ENCODE measurements at places on chromosomes 1 and 21.

- DNase-seq: peak; percentile 87
Observed at GRCh38 chr1:227396539-227397353, 78.5 kb upstream of the CDC42BPA start.

DNA sequence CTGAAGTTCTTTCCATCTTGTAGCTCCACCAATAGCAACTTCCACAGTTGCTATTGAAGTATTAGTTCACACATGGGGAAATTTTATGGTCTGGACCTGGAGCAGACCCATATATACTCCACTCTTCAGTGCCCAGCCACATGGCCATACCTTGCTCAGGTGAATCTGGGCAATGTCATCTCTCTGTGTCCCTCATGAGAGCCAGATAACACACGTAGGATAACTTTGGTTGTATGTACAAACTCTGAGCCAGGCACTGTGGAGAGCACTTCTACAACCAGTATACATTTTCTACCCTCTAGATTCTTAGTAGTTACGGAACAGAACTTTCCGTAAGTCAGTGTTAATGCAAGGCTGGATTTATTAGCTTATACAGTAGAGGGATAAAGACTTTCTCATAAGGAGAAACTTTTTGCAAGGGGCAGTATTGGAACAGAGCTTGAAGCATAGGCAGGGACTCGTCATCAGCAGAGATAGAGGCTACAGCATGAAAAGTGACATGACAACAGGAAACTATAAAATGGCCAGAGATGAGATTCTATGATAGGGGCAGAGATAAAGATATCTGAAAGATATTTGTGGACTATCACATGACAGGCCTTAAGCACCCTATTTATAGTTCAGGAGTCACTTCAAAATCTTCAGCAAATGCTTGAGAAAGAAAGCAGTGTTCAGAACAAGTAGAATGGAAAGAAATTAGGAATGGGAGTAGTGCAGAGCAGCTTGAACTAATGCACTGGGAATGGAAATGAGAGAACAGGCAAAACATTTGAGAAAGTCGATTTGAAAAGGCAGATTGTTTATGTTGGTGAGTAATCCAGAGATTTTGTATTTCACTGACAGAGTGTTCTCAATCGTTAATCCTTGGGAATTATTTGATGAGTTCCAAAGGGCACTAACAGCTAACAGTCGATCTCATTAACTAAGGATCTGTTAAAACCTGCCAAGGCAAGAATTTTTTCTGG is 481.8 kb downstream of the USP25 start:
- no peak for DNase-seq

GRCh38 chr1:29239142-29239541 is 2.8 kb downstream of the PTPRU start:
- DNase-seq: no peak

DNA sequence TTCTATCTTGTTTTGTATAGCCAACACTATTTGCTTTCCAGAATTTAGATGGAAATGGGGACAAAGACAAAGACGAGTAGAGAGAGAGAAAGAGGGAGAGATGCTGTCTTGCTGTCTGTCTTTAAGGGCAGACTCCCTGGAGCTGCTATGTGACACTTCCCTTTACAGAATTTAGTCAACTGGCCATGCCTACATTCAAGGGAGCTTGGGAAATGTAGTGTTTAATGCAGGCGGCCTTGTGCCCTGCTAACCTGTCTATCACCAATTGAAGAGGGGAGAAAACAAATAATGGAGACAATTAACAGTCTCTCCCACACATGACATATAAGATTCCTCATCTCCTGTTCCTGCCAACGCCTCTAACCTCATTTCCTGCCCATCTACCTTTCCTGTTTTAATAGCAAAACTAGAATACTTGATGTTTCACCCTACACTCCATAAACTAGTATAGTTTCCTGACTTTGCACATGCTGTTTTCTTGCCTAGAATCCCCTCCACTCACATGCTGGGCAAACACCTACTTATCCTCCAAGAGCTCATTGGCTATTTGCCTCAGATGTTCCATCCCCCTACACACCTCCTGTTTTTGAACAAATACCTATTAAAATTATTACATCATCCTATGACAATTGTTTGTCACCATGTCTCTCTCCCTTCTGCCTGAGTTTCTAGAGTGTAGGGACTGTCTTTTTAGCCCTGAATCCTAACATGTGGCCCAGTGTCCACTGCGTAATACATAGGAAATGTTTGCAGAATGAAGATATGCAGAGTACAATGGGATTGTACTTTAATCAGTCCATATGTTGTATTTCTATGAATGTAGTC is 117.2 kb downstream of the SLC25A24 start:
- DNase-seq: no peak

- DNase-seq: no peak
Observed at GRCh38 chr1:211378844-211379243, 52.2 kb downstream of the TRAF5 start.

- peak; percentile 13 for DNase-seq
Observed at GRCh38 chr1:88985692-88986091, 6.7 kb downstream of the KYAT3 start.

- peak; percentile 98 for DNase-seq
Observed at GRCh38 chr1:38138498-38139233, 92.1 kb upstream of the POU3F1 start.

DNA sequence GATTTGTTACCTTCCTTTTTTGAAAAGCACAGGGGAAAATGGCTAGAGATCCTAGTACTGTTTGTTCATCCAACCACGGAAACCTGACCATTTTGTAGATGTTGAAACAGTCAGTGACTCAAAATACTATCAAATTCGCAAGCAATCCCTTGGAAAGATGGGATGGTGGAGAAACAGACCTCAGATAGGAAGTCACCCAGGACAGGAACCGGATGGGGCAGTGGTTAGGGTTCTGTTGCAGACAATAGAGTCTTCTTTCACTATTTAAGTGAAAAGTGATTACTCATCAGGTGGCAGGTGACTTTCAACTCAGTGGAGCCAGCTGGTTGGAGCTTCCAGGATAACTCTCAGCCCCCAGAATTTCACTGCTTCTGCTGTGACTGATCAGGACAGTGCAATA is 17.0 kb downstream of the LHX4 start:
- DNase-seq: no peak

DNA sequence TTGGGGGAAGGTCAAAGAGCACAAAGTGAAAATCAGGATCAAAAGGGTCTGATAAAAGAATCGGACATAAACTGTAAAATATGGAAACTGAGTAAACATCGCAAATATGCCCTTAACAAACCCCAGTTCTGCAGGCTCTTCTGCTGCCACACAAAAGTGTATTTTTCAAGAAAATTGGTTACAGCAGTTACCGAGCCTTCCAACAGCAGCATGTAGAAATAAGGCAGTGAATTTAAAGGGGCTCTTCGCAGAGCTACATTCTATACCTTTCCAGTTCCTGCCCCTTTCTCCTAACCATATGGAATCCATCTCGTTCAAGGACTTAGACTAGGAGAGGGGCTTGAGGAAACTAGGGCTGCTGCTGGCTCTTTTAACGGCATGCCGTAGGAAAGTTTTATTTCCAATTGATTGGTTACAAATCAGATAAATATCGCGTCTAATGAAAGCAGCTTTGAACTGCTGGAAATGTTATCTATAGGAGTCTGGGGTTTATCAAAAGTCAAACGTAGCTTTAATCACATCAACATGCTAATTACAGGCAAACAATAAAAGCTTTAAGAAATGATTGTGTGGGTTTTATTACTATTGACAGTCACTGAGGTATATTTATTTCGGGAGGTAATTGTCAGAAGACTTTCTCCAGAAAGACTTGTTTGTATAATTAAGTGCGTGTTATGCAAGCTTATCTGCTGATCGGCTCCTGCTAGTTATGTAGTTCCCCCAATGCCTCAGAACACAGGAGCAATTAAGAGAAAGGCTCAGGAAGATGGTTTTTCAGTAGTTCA is 59.1 kb downstream of the GORAB start:
- DNase-seq: no peak

DNA sequence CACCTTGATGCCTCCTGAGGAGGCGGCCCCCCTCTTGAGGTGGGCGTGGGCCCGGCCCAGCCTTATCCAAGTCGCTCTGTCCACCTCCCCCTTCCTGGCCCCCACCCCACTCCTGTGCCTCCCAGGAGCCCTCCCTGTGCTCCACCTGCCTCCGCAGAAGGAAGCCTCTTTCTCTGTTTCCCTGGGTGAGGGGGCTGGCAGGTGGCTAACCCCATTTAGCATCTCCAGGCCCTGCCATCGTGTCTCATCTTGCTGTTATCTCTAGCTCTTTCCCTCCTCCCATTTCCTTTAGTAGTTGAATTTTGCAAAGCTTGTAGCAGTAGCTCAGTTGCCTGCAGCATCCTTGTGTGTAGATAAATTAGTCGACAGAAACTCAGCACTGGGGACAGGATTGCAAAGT is 7.2 kb downstream of the RNF187 start:
- DNase-seq: no peak

- no peak for DNase-seq
Observed at GRCh38 chr1:112325504-112325903, 70.5 kb upstream of the CTTNBP2NL start.

GRCh38 chr1:222233444-222234158 is 314.3 kb downstream of the HHIPL2 start:
- peak; percentile 32 for DNase-seq

DNA sequence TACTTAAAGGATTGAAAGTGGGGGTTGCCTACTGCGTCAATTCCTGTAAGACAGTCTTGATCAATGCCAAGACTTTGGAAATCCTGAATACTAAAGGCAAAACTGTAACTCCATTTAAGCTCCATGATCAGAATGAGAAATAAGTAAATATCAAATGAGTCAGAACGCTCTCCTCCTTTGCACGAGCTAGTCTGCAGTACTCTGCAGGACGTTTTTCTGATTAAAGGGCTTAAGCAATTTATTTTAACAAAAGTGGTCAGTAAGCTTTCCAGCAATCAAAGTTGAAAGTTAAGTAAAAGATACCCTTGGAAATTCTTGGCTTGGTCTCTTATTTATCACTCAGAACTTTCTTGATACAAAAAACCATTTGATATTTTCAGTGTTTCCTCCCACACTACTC is 35.7 kb upstream of the ARHGAP29 start:
- DNase-seq: no peak

GRCh38 chr1:203448521-203449061 is 27.0 kb upstream of the PRELP start:
- no peak for DNase-seq

- DNase-seq: no peak
Observed at GRCh38 chr1:56758794-56759193, 60.4 kb downstream of the FYB2 start.

- peak; percentile 62 for DNase-seq
Observed at GRCh38 chr1:154629061-154629674, 21.2 kb upstream of the ADAR start.

DNA sequence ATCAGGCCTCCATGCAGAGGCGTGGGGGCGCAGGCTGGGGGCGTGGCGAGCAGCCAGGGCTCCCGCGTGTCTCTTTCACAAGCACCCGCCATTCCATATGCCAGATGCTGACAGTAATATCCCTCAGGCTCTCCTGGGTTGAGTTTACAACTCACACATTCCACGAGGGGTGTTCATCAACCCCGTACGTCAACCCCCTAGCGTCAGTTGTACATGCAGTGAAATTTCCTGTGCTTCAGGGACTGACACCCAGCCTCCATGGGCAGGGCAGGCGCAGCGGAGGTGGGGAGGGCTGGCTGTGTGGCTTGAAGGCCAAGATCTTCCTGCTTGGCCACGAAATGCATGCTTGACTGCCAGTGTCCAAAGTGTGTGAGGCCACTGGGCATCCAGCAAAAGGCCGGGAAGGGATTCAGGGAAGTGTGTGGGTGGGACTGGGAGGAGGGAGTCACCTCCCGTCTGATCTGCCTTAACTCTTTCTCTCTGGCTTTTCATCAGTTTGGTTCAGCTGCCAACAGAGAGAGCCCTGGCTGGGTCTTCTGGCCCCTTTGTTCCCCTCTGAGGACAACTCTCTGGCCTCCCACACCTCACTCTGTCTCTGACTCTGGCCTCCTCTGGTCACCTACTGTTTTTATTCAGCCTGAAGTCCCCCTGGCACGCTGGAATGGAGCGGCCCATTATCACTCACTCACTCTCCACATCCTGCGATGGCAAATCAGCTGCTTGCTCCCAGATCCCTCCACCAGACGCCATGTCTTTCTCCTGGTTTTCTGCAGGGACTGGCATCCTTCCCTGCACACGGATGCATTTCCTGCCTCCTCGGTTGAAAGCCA is 33.8 kb downstream of the CLIC6 start:
- peak; percentile 95 for DNase-seq

- no peak for DNase-seq
Observed at GRCh38 chr1:221448585-221449175, 293.2 kb downstream of the DUSP10 start.

GRCh38 chr21:36915696-36916245 is 50.7 kb downstream of the HLCS start:
- no peak for DNase-seq

- no peak for DNase-seq
Observed at GRCh38 chr1:18932879-18933278, 23.6 kb downstream of the IFFO2 start.

DNA sequence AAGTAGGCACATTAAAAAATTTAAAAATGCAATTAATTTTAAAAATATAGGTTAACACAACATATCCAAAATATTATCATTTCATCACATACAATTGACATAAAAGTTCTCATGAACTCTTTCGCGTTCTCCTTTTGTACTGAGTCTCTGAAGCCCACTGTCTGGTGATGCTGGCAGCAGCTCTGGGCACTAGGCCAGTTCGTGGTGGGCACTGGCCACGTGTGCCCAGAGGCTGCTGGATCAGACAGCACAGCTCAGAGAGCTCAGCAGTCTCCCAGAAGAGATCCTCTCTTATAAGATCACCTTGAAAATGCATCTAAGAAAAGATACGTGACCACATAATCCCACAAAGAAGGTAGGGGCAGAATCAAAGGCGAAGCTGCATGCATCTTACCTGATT is 9.9 kb downstream of the CEP104 start:
- DNase-seq: no peak

GRCh38 chr1:200332716-200333115 is 77.1 kb downstream of the ZNF281 start:
- DNase-seq: no peak

DNA sequence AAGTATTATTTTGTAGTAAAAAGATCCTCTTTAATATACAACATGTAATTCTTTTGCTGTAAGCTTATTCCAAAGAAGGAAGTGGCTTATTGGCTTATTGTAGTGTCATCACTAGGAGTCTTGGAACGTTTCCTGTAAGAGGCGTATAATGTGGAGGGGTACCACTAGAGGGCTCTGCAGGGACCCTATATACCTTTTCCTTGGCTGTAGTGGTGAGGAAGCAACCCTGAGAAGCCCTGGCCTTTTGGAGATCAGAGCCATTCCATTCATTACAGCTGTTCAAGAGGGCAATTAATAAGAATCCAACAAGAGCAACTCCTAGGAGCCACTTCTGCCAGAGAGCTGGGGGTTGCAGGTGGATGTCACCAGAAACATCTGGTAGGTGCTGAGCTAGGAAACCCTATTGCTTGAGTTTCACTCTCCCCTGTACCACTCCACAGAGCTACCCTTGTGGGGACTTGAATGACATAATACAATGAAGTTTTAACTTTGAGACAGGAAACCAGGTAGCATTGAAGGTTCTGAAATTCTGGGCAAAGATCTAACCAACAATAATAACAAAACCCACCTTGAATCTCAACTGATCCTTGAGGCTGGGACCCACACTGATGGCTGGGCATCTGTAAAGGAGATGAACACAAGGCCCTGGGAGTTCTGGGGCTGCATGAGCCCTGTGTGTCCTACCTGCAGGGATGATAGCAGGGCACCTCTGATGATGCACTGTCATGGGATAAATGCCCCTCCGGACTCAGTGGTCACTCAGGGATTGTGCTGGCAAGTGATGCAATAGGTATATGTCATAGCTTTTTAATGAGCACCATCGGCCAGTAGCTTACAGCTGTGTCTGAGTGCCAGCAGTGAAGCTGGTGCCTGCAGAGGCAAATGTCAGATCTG is 160.2 kb upstream of the COA6 start:
- no peak for DNase-seq

Data from NCI-H226 (cell line).